ENCODE measurements at places on chromosomes 16 and 17.

- H3K27ac ChIP-seq, result no peak overlapping the region
- H3K36me3 ChIP-seq, result peaks cover 3% of the 10 kb centered on the region
- peaks cover 14% of the 10 kb centered on the region for H3K27me3 ChIP-seq
- H3K4me3 ChIP-seq, result peak overlapping the region; percentile 32
Observed at GRCh38 chr17:44354582-44355561, 8.8 kb downstream of the FAM171A2 start.

GRCh38 chr16:3879258-3879886 lies 1.1 kb downstream of the CREBBP start:
- H3K4me3 ChIP-seq, result peak overlapping the region; percentile 83
- DNase-seq, result peak; percentile 32
- peaks cover 24% of the 10 kb centered on the region for H3K36me3 ChIP-seq
- peaks cover 37% of the 10 kb centered on the region for H3K4me1 ChIP-seq
- peaks cover 4% of the 10 kb centered on the region for H3K27me3 ChIP-seq

- H3K36me3 ChIP-seq, result peaks cover 9% of the 10 kb centered on the region
- no peak for DNase-seq
- H3K4me1 ChIP-seq, result peaks cover 13% of the 10 kb centered on the region
- no peaks in the 10 kb centered on the region for H3K27me3 ChIP-seq
- no peak overlapping the region for H3K4me3 ChIP-seq
Observed at GRCh38 chr17:82848022-82848592, 8.3 kb upstream of the ZNF750 start.

DNA sequence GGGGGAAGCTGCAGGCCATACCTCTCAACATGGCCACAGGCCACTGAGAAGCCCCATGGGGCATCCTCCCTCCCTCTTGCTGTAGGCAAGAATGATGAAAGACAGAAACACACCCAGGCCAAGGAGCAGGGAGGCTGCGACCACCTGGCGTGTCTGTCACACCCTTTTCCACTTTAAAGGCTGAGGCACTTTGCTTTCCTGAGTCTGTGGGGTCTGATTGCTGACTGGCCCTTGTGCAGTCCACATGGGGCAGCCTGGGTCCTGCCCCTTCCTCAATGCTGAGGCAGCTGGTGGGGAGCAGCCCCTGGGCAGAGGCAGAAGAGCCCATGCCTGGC lies 8.7 kb downstream of the TMEM204 start:
- DNase-seq, result no peak
- H3K27ac ChIP-seq, result peak overlapping the region; percentile 52
- H3K27me3 ChIP-seq, result no peaks in the 10 kb centered on the region
- peaks cover 48% of the 10 kb centered on the region for H3K36me3 ChIP-seq

- H3K36me3 ChIP-seq, result no peaks in the 10 kb centered on the region
- H3K27ac ChIP-seq, result no peak overlapping the region
- H3K27me3 ChIP-seq, result peaks cover 44% of the 10 kb centered on the region
Observed at GRCh38 chr17:48012654-48013053, 24.9 kb downstream of the COPZ2 start.

DNA sequence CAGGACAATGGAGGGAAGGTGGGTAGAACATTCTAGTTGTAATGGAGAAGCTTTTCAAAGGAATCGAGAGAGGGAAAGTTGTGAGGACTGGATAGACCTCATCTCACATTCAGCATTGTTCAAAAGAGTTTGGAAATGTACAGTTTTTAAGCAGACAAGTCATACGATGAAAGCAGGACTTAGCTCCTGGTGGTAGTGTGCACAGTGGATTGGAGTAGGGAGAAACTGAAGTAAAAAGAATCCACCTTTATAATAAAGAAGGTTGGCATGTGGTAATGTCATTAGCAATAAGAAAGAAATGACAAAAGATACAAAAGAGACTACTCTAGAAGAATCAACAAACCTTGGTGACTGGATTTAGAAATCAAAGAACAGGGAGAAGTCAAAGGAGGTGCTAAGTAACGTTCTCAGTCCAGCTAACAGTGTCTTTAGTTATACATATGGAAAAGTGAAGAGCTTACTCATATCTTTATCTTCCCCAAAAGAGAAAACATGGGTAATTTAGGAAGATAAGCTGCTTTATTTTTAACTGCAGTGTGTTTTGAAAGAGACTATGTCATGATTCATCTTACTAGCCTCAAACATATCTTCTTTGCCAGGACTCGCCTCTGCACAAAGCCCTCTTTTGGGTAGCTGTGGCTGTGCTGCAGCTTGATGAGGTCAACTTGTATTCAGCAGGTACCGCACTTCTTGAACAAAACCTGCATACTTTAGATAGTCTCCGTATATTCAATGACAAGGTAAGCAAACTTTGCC lies 18.7 kb upstream of the EVI2A start:
- H3K4me1 ChIP-seq, result no peaks in the 10 kb centered on the region
- H3K4me3 ChIP-seq, result no peak overlapping the region
- H3K36me3 ChIP-seq, result peaks cover 12% of the 10 kb centered on the region
- no peaks in the 10 kb centered on the region for H3K27me3 ChIP-seq
- DNase-seq, result no peak
- no peak overlapping the region for H3K27ac ChIP-seq

- DNase-seq, result no peak
- no peaks in the 10 kb centered on the region for H3K36me3 ChIP-seq
- no peak overlapping the region for H3K27ac ChIP-seq
- no peak overlapping the region for H3K4me3 ChIP-seq
- no peaks in the 10 kb centered on the region for H3K4me1 ChIP-seq
Observed at GRCh38 chr17:72099919-72100318, 20.9 kb upstream of the SOX9 start.

GRCh38 chr16:49366669-49367068 lies 6.9 kb upstream of the C16orf78 start:
- DNase-seq, result no peak
- H3K4me1 ChIP-seq, result no peaks in the 10 kb centered on the region
- H3K4me3 ChIP-seq, result no peak overlapping the region
- no peaks in the 10 kb centered on the region for H3K36me3 ChIP-seq
- H3K27me3 ChIP-seq, result no peaks in the 10 kb centered on the region

GRCh38 chr17:4945176-4945943 lies 3.0 kb downstream of the PFN1 start:
- peaks cover 43% of the 10 kb centered on the region for H3K4me1 ChIP-seq
- H3K4me3 ChIP-seq, result peak overlapping the region; percentile 96
- H3K36me3 ChIP-seq, result peaks cover 69% of the 10 kb centered on the region
- peak; percentile 88 for DNase-seq

GRCh38 chr17:79027274-79027924 lies 3.4 kb downstream of the C1QTNF1 start:
- H3K36me3 ChIP-seq, result no peaks in the 10 kb centered on the region
- H3K4me1 ChIP-seq, result peaks cover 5% of the 10 kb centered on the region
- no peak overlapping the region for H3K4me3 ChIP-seq
- H3K27ac ChIP-seq, result no peak overlapping the region
- H3K27me3 ChIP-seq, result peaks cover 38% of the 10 kb centered on the region

- no peaks in the 10 kb centered on the region for H3K36me3 ChIP-seq
- no peak overlapping the region for H3K4me3 ChIP-seq
- no peak overlapping the region for H3K27ac ChIP-seq
- no peaks in the 10 kb centered on the region for H3K4me1 ChIP-seq
Observed at GRCh38 chr16:35533683-35534082, 2074.3 kb downstream of the TP53TG3F start.

- H3K27ac ChIP-seq, result peak overlapping the region; percentile 62
- no peaks in the 10 kb centered on the region for H3K36me3 ChIP-seq
- peaks cover 2% of the 10 kb centered on the region for H3K27me3 ChIP-seq
- H3K4me3 ChIP-seq, result peak overlapping the region; percentile 54
Observed at GRCh38 chr16:2486645-2487516, 12.0 kb downstream of the TBC1D24 start.

GRCh38 chr16:86676254-86676670 lies 97.9 kb downstream of the FOXL1 start:
- H3K36me3 ChIP-seq, result no peaks in the 10 kb centered on the region
- H3K27me3 ChIP-seq, result no peaks in the 10 kb centered on the region
- H3K27ac ChIP-seq, result no peak overlapping the region

- peak overlapping the region; percentile 89 for H3K4me3 ChIP-seq
- peak overlapping the region; percentile 55 for H3K27ac ChIP-seq
- no peaks in the 10 kb centered on the region for H3K27me3 ChIP-seq
- DNase-seq, result no peak
Observed at GRCh38 chr16:1942047-1942809, 771 bp downstream of the MSRB1 start.

DNA sequence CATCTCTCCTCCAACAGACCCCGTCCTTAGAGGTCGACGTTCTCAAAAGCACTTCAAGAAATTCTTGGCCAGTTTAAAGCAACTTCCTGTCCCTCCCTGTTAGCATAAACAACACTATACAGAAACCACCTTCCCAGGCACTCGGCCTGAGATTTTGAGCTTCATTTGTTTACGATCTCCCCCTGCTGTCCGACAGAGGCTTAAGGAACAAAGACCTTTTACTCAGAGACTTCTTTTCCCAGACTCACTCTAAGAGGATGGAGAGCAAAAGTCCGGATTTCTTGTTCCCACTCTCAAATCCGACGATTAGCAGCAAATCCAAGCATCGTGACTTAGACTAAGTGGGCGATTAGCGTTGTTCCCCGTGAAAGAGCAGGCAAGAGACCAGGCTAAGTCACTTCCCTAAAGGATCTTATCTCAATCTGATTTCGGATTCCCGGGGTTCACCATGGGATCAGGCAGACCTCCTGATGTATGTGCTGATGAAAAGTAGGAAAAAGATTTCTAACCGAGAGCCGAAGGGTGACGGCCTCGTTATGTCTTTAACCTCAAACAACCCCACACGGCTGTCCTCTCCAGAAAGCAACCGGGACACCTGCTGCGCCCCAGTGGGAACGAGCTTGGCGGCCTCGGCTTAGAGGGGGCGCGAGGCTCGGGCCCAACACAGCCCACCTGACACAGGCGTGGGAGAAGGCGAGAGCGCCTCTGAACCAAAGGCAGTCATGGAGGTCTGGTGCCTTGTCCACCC lies 598 bp downstream of the INPP5K start:
- H3K4me1 ChIP-seq, result peaks cover 20% of the 10 kb centered on the region
- peak; percentile 54 for DNase-seq
- H3K4me3 ChIP-seq, result peak overlapping the region; percentile 92
- H3K36me3 ChIP-seq, result peaks cover 9% of the 10 kb centered on the region

- no peaks in the 10 kb centered on the region for H3K4me1 ChIP-seq
- no peak for DNase-seq
- H3K27ac ChIP-seq, result no peak overlapping the region
- H3K36me3 ChIP-seq, result no peaks in the 10 kb centered on the region
Observed at GRCh38 chr16:20393801-20394577, 10.5 kb downstream of the PDILT start.

DNA sequence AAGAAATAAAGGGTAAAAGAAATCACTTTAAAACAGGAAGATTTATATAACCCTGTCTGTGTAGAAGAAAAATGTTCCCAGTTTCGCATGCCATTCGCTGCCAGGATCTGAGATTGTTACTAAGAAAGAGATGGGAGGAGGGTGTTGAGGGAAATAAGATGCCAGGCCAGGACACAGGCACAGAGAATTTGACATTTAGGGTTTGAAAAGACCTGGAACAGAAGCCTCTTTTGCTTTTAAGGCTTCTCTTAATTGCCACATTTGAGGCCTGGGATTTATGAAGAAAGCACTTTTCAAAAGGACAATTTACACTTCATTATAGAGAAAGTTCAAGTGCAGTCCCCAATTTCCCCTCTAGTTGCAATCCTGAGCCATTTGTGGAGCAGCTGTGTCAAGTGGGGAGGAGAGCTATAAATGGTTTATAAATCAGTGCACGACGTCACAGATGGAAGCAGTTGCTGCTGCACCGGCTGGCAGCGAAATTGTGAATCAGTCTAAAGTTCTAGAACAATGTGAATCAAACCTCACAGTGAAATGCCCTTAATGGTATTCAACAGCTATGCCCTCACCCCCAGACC lies 26.5 kb upstream of the C16orf87 start:
- DNase-seq, result no peak
- no peak overlapping the region for H3K4me3 ChIP-seq
- H3K27ac ChIP-seq, result no peak overlapping the region

DNA sequence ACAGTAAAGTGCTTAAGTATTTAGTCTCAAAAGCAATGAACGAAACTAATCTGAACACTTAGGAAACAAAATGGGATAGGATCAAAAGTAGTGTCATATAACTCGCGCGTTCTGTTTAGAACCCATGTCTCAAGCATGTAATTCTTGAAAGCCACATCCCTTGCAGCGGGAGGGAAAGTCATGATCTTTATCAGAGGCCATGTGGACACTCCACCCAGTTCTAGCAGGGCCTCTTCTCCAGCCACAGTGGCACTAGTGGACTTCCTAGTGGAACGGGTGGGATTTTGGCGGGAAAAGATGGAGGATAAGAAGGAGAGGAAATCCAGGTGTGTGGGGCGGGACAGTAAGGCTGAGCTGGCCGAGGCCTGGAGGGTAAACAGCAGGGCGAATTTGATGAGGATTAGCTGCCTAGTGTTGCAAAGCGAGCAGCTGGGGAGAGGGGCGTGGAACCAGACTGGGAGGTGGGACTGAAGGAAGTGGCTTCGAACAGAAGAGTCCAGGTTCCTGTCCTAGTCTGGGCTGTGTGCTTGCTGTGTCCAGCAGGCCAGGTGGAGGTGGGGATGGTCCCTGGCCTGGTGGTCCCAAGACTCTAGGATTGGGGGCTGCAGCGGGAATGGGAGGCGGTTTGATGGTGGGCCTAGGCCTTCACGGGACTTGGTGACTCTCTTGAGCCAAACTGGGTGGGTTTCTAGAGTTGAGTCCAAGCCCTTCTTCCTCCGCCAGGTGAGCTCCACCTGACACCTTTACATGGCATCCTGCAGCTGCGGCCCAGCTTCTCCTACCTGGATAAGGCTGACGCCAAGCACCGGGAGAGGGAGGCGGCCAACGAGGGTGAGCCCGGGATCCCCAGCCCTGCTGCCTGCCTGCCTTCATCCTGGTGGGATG lies 15.9 kb downstream of the POLR3E start:
- H3K4me3 ChIP-seq, result no peak overlapping the region
- H3K27ac ChIP-seq, result peak overlapping the region; percentile 10
- peaks cover 34% of the 10 kb centered on the region for H3K36me3 ChIP-seq
- no peaks in the 10 kb centered on the region for H3K4me1 ChIP-seq

DNA sequence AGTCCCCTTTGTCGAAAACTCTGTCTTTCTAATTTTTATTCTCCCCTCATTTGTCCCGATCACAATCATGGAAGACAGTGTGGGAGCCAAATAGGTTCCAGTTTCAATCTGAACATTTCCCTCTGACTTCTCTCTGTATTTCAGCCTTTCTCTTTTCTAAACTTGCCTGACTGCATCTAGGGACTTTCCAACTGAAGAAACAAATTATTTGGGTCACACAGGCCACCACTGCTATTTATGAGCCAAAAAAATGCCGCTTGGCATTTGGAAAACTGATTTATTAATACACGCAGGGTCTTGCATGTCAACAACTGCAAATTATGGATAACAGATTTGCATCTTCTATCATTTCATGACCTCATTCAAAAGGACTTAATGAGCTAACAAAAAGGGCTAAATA lies 55.2 kb upstream of the ELAC2 start:
- no peak overlapping the region for H3K4me3 ChIP-seq
- H3K4me1 ChIP-seq, result no peaks in the 10 kb centered on the region
- no peak overlapping the region for H3K27ac ChIP-seq

GRCh38 chr17:65593855-65594845 lies 32.7 kb upstream of the AXIN2 start:
- peaks cover 8% of the 10 kb centered on the region for H3K4me1 ChIP-seq
- H3K36me3 ChIP-seq, result no peaks in the 10 kb centered on the region
- peaks cover 3% of the 10 kb centered on the region for H3K27me3 ChIP-seq
- DNase-seq, result no peak
- peak overlapping the region; percentile 52 for H3K4me3 ChIP-seq
- no peak overlapping the region for H3K27ac ChIP-seq

- H3K36me3 ChIP-seq, result no peaks in the 10 kb centered on the region
- H3K27ac ChIP-seq, result no peak overlapping the region
- H3K4me3 ChIP-seq, result no peak overlapping the region
- peaks cover 2% of the 10 kb centered on the region for H3K27me3 ChIP-seq
Observed at GRCh38 chr16:11423315-11424117, 78.3 kb downstream of the RMI2 start.
